ENCODE measurements at places on chromosomes 5 and 9.

DNA sequence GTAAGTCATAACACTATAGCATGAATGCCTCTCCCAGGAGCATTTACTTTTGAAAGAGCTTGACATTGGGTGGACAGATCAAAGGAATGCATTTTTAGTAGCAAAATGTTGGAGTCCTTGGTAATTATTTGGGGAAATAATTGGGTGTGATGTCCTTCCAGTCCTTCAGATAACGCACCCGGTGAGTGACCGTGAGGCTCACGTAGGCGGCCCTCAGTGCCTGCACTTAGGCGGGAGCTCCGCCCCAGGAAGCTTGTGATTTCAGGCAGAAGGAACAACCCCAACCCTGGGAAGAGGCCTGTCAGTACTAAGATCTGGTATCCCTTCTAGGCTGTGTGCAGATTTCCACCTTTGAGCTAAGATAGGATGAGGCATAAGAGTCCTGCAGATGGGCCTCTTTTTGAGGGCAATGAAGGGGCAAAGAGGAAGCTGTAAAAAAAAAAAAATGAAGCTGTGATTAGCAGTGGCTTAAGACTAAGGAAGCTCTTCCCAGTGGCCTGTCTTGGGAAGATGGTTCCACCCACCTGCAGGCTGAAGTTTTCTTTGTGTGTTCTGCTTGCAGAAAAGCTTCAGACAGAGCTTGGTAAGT is 14.9 kb downstream of the BTNL9 start:
- DNase-seq: no peak

DNA sequence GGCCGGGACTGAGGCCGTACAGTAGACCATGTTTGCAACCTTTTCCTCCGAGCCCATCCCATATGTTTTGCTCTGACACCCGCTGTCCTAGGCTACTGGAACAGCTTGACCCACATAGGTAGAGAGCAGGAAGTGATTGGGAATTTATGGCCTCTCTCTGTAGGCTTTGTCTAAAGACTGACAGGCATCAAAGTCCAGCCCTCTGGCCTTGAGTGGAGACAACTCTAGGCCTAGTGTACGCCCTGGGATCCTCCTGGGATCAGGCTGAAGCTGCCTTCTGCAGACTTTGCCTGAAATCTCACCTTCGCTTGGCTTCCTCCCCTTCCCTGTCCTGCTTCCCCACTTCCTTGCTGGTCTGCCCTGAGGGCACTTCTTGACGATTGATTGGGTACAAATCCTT is 13.6 kb upstream of the AKNA start:
- DNase-seq: no peak

DNA sequence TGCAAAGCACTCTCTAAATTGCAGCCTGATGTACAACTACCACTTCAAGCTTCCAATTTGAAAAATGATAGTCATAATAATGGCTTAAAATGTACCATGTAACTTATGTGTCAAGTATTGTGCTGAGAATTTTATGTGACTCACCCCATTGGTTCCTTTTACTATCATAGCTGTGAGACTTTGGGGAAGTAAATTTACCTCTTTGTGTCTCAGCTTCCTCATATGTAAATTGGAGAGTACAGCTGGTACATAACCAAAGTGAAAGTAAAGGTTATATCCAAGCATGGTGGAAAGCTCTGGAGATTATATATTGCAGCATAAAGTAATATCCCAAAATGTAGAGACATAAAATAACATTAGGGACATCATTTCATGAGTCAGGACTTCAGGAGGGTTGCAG is 2200.4 kb upstream of the C9orf72 start:
- DNase-seq: no peak

DNA sequence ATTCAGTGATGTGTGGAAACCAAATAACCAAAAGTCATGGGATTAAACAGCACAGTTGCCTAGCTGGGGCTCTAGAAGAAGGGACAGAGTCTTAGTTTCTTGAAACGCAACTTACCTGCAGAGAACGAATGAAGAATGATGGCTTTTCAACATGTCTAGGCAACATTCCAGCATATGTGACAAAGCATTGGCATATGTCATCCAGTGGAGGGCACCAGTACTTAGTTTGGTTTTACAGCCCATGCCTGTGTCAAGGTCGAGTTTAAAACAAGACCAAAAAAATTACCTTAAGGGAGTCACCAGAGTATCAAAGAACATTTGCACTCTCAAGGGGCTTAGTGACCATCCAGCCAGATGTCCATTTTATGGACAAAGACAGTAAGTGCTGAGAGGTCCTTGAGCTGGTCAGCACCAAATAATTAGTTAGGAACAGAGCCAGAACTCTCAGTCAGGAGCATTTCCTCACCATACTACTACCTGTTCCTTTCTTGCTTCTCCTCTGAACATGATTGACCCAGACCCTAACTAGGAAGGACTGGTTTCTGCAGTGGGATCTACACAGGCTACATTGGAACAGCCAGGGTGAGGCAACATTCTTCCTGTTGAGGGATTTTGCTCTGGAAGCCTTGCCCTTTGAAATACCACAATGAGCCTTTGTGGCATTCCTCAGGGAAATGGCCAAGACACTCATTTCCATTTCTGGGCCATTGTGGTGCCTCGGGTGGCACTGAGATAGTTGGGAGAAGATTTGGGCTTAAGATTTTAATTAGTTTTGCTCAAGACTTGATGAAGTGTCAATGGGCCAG is 75.4 kb upstream of the ANKH start:
- peak; percentile 17 for DNase-seq

- DNase-seq: no peak
Observed at GRCh38 chr9:134351606-134352176, 25.4 kb downstream of the RXRA start.

- no peak for DNase-seq
Observed at GRCh38 chr5:959581-960531, 48.7 kb upstream of the NKD2 start.

DNA sequence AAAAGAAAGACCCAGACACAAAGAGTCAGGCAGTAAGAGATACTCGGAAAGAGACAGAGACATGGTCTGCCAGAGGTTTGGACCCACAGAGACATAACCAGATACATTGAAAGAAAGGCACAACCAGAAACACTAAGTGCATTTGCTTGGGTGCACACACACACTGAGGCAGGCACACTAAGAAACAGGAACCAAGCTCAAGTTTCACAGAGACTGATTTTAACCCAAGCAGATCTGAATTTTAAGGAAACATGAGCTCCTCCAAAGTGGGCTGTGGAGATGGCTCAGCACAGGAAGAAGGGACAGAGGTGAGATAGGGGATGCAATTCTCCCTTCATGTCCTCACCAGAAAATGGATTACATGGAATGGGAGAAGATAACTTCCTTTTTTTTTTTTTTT is 9.5 kb downstream of the AQP3 start:
- DNase-seq: no peak

DNA sequence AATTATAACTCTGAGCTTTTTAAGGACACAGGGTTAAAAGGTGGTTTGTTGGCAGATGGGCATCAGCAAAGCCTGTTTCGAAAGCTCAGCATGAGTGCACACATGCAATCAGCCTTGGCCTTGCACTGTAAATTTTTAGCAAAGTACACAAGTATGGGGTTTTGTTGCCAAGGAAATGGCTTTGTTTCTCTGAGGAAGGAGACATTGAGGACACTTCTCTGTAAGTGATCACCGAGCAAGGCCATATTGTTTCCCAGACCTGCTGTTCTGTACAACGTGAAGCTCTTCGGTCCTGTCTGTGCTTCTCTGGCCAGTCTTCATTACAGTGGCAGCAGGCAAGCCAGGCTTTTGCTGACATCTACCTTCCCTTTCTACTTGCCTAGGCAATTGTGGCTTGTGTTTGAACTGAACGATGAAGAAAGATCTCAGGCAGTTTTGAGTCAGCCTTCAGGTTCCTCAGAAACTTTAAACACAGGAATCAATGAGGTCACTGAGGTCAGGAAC is 27.9 kb upstream of the GLRX start:
- no peak for DNase-seq

Data from hepatic stellate cell (primary cell).